ENCODE measurements at places on chromosomes 3 and 15.

DNA sequence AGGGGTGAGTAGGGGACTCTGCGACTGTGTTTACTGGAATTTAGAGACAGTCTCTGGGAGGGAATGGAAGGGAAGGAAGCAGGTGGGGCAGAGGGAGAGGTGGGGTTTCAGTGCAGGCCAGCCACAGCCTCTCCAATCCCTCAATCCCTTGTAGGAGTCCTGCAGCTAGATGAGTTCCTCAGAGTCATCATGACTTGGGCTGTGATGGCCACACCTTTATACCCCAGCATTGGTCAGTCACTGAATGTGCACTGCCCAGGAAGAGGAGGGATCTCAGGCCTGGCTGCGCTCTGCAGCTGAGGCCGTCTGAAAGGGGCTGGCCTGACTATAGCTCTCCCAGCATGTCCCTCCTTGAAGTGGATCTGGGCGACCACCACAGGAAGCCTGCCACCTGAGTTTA, 67.3 kb upstream of the GLCE start:
- no peak for DNase-seq

DNA sequence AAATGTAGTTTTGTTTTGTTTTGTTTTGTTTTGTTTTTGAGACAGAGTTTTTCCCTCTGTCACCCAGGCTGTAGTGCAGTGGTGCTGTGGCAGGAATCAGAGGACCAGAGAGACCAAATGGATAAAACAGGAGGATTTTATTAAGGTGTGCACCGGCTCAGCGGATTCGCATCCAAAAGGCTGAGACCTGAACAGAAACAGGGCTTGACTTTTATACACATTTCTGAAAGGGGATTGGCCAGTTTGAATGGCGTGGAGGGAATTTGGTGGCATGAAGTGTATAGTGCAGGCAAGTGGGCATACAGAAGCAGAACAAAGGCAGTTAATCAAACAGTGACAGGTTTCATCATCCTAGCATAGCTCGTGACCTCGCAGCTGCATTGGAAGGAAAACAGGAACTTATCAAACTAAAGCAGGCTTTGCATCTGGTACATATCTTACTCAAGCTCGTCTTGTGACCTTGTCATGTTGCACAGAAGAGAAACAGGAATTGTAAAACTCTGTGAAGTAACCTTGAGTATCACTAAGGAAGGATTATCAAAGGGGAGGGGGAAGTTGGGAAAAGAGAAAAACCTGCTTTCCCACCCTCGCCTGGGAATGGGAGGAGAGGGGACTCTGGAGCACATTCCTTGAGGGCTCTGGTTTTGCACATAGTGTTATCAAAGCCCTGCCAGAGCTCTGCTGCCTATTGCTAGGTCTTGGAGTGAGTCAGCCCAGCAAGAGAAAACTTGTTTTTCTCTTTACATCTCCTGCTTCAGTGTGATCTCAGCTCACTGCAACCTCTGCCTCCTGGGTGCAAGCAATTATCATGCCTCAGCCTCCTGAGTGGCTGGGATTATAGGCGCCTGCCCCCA, 38.5 kb downstream of the C3orf62 start:
- no peak for DNase-seq

GRCh38 chr3:174159604-174160003, 699.5 kb upstream of the NAALADL2 start:
- no peak for DNase-seq

DNA sequence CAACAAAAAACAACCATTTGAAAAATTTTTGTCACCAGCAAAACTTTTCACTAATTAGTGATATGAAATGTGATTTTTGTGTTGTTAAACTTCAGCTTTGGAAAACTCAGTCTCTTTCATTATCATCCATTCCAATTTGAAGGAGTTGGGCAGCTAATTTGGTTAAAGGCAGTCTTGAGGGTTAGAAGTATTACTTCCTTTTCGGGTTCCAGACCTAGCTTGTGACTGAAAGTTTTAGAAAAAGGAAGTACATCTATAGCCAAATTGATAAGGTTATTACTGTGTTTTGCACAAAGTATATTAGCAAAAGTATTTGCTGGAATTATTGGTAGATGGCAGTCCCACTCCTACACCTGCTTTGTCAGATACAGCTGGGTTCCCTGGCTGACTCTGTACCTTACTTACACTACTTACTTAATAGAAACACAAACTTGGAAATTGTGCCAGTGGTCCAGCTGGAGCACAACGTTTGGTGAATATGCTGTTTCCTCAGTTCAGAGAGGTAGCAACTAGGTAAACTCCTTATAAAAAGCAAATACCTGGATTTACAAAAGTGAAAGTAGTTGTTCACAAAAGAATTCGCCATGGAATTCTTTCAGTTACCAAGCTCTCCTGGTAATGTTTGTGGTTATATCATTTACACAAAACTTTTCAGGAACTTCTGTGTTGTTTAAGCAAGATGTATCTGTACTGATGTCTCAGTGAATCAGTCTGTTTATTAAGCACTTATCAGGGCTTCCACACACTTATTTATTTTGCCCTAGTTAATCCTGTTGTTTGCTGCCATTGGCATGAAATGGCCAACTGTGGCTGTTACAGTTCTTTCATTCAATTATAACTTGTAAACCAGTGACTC, 31.6 kb downstream of the TIPARP start:
- DNase-seq: no peak

- DNase-seq: no peak
Observed at GRCh38 chr3:76872999-76873398, 166.9 kb upstream of the ROBO2 start.

GRCh38 chr3:148528024-148528423, 169.7 kb upstream of the AGTR1 start:
- no peak for DNase-seq

GRCh38 chr15:91981821-91982800, 128.6 kb downstream of the SLCO3A1 start:
- no peak for DNase-seq

DNA sequence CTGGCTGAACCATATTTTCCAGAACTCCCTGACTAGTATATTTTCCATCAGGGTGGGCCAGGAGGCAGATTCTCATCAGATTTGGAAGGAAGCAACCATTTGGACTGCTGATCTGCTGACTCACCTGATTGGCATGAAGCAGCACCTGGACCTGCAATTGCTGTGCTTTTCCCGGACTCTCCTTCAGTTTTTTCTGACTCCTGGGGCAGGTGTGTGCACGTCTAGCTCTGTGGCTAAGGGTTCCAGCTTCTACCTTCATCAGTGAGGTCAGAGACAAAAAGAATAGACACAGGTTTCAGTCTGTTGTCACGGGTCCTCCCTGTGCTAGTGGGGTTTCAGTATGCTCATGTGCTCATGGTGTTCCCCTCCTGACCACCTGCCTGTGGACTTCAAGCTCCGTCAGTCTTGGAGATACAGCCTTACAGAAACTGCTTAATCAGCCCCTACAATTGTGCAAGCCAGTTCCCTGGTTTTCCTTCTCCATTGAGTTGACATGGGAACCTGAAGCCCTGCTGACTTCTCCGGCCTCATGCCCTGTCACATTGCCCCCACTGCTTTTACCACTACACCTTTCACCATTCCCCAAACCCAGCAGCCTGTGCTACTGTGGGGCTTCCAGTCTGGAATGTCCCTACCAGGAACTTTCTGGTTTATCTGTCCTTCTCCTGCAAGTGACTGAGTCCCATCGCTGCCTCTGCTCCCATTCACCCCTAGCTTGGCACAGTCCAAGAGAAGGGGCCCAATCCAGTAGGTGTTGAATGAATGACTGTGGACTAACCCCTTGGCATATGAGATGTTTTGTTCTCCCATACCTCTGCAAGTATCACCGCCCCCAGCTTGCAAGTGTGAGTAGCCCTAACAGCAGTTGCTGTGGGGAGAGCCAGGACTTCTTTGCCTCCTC, 31.7 kb downstream of the HMCES start:
- DNase-seq: no peak

- no peak for DNase-seq
Observed at GRCh38 chr3:124907957-124908356, 20.8 kb upstream of the ITGB5 start.

DNA sequence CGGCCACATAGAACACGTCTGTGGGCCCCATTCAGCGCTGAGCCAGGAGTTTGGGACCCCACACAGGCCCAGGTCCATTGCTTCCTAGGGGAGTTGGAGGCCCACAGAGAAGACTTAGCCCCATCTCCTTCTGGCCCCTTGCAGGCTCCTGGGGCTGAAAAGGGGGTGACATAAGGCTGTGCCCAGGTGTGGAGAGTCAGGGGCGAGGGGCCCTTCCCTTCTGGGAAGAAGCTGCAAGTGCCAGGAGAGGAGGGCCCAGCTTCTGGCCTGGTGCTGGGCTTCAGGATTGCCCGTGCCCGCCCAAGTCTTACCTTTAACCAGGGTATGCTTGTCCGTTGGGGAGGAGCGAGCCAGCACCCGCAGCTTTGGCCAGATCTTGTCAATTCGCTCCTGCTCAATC, 28.9 kb upstream of the SEC13 start:
- no peak for DNase-seq

GRCh38 chr3:187445356-187445755, 77.2 kb downstream of the RTP4 start:
- DNase-seq: no peak

GRCh38 chr3:20100151-20100550, 59.9 kb downstream of the KAT2B start:
- DNase-seq: no peak

DNA sequence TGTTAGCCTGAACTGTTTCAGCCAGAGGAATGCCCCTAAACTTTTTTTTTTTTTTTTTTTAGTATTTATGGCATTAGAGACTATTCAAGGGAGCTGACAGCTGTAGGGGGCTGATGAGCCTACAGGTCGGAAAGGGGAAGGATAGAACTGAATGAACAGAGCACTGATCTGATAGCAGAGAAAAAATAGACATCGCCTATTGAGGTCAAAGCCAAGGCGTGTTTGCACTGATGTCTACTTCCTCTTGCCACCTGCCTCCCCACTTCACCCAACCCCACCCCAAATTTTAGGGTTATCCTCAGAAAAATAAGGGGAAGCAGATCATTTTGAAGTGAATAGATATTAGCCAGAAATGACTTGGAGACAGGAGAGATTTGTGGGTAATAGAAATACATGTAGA, 3.0 kb upstream of the ZMAT3 start:
- DNase-seq: no peak

DNA sequence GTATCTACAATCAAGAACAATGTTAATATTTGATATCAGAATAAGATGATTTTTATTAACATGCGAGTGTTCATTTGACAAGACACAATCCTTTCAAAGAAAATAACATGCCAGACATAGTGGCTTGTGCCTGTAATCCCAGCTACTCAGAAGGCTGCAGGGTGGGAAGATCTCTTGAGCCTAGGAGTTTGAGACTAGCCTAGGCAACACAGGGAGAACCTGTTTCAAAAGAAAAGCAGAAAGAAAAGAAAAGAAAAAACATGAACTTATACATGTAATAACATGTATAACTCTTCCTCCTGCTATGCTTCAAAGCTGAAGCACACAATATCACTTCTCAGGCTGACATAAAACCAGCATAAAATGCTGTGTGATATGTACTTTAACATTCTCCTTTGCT, 253.7 kb downstream of the FOXP1 start:
- no peak for DNase-seq

DNA sequence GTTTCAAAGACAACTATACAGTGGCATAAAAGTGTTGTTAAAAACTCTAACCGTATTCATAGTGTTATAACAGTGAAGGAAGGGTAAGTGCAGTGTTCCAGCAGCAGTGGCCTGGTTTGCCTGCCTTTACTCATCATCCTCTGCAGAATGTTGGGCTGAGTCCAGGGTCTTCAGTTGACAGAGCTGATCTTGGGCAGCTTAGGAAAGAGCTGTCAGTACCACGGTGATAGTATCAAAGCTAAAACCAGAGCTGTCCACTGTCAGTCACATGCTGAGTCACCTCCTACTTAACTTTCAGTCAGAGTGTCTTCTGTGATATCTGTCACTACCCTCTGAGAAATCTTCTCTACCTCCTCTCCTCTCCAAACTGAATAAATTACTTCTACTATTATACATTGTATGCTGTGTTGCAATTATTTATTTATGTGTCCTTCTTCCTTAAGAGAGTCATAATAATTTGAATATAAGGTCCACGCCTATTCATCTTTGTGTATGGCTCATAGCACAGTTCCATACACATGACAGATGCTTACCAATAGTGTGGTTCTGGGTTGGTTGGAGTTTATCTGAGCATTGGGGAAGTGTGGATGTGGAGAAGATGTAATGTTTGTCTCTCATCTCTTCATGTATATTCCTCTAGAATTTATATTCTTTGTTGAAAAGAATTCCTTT, 242.1 kb downstream of the ZIC1 start:
- no peak for DNase-seq

DNA sequence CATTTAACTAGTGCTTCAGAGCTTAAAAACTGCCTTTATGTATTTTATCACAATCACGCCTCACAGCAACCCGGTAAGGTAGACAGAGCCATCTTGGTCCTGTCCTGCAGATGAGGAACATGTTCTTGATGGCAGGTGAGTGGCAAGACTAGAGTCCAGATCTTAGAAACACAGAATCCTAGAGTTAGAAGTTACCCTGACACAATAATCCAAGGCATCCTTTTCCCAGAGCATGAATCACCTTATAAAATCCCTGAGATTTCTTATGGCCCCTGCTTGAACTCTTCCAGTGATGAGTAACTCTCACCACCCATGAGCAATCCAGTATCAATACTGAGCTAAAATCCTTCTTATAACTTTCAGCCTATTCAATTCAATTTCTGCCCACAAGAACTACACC, 16.9 kb downstream of the POPDC2 start:
- no peak for DNase-seq

DNA sequence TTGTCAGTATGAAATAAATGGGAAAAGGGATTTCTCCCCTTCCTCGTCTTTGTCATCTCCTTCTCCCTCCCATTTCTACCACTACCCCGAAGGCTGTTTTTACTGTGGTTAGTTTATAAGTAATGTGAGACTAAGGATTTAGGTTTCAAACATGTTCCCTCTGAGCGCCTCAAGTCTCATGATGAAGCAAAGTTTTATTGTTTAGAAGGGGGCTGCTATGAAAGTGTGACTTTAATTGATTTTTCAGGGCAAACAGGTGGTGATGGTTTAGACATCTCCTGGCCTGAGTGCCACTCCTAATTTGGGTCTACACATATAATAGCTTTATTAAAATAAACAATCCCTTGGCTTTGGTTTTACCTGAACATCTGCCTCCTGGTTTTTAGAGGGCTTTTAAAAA, 185.5 kb downstream of the MCTP2 start:
- DNase-seq: no peak

DNA sequence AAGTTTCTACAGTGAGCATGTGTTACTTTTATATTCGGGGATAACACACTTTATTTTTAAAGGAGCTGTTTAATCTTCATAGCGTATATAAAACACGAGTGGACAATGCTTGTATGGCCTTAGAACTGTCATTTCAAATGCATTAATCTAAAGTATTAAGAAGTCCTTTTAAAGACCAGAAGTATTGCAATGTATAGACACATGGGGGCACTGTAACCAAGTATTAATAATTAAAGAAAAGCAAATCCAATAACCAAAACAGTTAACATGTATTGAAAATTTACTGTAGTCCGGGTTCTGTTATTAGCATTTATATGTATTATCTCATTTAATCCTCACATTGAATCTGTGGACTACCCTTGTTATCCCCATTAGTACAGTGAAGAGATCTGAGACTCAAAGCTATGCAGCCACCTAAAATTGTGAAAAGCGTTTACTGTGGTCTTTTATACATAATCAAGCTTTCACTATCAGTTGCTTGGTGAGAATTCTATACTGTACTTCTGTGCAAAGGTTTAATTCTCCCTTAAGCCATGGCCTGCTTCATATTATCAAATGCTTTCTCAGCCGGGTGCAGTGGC, 10.1 kb downstream of the ARL14 start:
- no peak for DNase-seq
